ENCODE measurements at places on chromosomes 2 and 18. TPM values are rescaled to one million over a fixed set of nuclear protein-coding genes. Genes with fewer than 3 reads are reported as not detected.

PTPRN gene
- 0.51 TPM for polyA plus RNA-seq

PAX8 gene
- polyA plus RNA-seq: not detected

COL4A4 gene
- polyA plus RNA-seq: 1.7 TPM

- H3K4me1 ChIP-seq: no peaks in the 10 kb centered on the region
- peaks cover 34% of the 10 kb centered on the region for H3K36me3 ChIP-seq
- H3K27me3 ChIP-seq: no peaks in the 10 kb centered on the region
- no peak for DNase-seq
These were observed 194.7 kb downstream of the RAB3GAP1 start for GRCh38 chr2:135246711-135247270.

- H3K27ac ChIP-seq: no peak overlapping the region
- no peak for DNase-seq
- H3K36me3 ChIP-seq: no peaks in the 10 kb centered on the region
- H3K4me3 ChIP-seq: no peak overlapping the region
- no peaks in the 10 kb centered on the region for H3K4me1 ChIP-seq
These were observed 517.9 kb downstream of the PLCL1 start for GRCh38 chr2:198322275-198322674.

DNA sequence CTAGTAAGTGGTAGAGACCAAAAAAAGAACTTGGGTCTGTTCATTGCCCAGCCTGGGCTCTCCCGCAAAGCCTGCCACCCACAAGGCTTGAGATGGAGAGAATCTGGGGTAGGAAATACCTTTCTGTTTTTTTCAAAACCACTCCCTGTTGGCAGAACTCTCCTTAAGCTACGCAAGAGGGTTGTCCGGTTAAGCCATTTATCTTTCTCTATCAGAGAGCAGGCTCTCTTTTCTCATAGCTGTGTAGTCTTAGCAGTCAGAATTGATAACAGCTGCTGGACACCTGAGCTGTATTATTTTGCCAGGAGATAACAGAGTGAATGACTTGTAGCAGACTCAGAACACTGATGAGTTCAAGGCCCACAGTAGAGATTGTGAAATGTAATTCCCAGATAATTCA lies 1088.1 kb downstream of the TSN start:
- no peak overlapping the region for H3K4me3 ChIP-seq
- DNase-seq: no peak
- no peak overlapping the region for H3K27ac ChIP-seq
- no peaks in the 10 kb centered on the region for H3K36me3 ChIP-seq

- H3K36me3 ChIP-seq: peaks cover 35% of the 10 kb centered on the region
- H3K4me1 ChIP-seq: peaks cover 2% of the 10 kb centered on the region
- H3K27me3 ChIP-seq: no peaks in the 10 kb centered on the region
- H3K4me3 ChIP-seq: no peak overlapping the region
- H3K27ac ChIP-seq: no peak overlapping the region
These were observed 35.7 kb downstream of the FEZ2 start for GRCh38 chr2:36562240-36562639.

- no peak for DNase-seq
- no peak overlapping the region for H3K27ac ChIP-seq
- H3K4me3 ChIP-seq: no peak overlapping the region
- no peaks in the 10 kb centered on the region for H3K36me3 ChIP-seq
- peaks cover 30% of the 10 kb centered on the region for H3K4me1 ChIP-seq
These were observed 233.8 kb downstream of the LDLRAD4 start for GRCh38 chr18:13452388-13452811.

DNA sequence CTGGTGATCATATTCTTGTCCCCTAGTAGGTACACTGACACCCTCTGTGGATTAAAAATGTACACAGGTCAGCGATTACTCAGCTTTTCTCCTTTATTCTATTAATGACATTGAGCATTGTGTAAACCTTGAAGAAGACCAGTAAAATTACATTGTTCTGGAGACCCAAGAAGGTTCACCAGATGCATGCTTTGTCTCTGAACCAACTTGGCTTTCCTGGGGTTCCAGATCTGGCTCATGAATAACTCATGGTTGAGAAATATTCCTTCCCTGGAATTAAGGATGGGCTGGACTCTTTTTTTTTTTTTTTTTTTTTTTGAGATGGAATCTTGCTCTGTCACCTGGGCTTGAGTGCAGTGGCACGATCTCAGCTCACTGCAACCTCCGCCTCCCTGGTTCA lies 11.9 kb downstream of the LBH start:
- H3K4me3 ChIP-seq: no peak overlapping the region
- peaks cover 54% of the 10 kb centered on the region for H3K4me1 ChIP-seq
- H3K27me3 ChIP-seq: no peaks in the 10 kb centered on the region

DNA sequence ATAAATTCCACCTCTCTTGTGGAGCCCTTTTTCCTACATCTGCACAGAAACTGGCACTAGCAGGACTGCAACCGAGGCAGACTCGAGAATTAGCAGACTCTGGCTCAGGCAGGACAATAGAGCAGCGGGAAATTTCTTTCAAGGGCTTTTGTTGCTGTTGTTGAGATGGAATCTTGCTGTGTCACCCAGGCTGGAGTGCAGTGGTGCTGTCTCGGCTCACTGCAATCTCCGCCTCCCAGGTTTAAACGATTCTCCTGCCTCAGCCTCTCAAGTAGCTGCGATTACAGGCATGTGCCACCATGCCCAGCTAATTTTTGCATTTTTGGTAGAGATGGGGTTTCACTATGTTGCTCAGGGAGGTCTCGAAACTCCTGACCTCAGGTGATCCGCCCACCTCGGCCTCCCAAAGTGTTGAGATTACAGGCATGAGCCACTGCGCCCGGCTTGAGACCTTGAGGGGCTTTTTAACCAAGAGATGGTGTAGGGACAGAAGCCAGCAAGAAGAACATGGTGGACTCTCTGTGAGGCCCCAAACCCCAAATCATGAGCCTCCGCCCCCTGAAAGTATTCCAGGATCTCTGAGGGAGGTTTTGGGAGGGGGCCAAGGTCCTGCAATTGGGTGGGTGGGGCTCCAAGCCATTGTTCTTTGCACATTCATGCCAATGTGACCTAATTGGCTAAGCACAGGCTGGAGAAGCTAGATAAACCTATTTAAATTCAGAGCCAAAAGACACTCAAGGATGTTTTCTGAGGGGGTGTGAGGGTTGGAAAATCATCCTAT lies 68.4 kb upstream of the MSH2 start:
- peaks cover 26% of the 10 kb centered on the region for H3K4me1 ChIP-seq
- H3K27ac ChIP-seq: no peak overlapping the region
- H3K36me3 ChIP-seq: no peaks in the 10 kb centered on the region
- no peak overlapping the region for H3K4me3 ChIP-seq
- no peak for DNase-seq
